Fibroblast of pulmonary artery (primary cell): ENCODE measurements at places on chromosomes 12 and 14.

GRCh38 chr12:126974779-126975178 lies 1292.2 kb upstream of the TMEM132C start:
- no peak for DNase-seq

- DNase-seq: no peak
These were observed 1151.0 kb downstream of the BCL11B start for GRCh38 chr14:98120831-98121464.

DNA sequence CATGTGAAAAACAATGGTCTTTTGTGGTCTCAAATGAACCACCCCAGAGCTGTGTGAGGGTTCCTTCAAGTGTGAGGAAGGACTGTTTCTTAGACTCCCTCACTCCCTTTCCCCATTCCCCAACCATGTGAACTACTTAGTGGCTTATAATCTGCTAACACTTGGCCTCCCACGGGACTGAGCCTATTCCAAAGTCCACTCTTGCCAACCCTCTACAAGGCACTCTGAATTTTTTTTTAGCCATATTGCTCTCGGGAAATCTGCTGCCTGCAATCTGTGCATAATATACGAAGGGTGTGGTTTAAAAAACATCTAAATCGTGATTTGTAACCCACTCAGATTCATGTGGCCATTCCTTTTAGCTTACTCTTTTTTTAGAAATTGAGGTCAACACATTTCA lies 2.6 kb downstream of the SVOP start:
- no peak for DNase-seq

DNA sequence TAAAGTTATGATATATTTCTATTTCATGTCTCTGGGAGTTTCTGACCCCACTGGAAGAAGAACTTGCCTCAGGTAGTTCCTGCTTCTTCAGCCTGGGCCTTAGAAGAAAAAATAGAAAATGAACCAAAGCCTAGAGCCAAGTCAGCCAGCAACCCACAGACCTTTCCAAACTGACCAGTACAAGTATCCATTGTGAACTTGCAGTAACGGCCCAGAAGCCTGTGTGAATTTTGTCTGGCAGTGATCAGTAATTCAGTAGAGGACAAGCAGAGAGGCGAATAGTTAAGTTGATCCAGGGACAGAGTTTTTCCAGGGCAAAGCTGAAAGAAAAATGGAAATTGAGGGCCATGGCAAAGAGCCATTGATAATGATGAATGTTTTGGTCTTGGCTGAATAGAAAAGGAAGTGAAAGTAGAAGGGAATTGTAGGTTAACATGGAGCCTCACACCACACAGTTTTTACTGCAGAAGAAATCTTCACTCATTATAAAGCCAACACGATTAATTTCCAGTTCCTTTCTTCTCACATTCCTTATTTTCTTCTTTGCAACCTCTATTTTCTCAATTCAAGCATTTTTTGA lies 311.8 kb downstream of the BTG1 start:
- DNase-seq: no peak

- DNase-seq: no peak
These were observed 623 bp upstream of the C14orf132 start for GRCh38 chr14:96038558-96038919.

GRCh38 chr14:28599605-28600004 lies 167.0 kb upstream of the FOXG1 start:
- no peak for DNase-seq

DNA sequence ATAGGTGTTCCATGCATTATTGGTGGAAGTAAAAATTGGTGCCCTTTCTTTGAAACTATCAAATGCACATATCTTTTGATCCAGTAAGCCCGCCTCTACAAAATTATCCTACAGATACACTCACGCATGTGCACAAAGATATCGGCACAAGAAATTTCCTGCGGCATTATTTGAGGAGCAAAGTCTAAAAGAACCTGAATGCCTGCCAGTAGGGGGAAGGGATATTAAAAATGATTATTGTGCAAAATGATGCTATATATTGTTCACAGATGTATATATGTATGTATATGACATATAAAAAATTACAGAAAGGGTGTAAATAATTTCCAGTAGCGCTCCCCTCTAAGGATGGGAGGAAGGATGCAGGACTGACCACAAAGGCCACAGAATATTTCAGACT lies 24.7 kb upstream of the ADIPOR2 start:
- DNase-seq: no peak

DNA sequence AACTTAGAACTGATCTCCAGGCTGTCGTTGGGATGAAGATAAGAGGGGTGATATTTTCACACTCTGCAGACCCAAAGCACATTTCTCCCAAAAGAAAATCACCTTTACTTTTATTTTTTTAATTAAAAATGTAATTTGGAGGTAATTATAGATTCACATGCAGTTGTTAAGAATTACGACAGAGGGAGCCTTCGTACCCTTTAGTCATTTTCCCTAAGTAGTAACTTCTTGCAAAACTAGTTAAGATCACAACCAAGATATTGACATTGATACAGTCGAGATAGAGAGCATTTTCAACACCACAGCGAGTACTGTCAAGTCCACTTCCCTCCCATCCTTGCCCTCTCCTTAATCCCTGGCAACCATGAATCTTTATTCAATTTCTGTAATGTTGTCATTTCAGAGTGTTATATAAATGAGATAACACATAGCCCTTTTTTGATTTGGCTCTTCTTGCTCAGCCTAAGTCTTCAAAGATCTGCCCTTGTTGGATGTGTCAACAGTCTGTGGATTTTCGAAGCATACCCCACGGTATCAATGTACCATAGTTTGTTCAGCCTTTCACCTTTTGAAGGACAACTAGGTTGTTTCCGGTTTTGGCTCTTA lies 39.6 kb downstream of the DNAH10 start:
- peak; percentile 42 for DNase-seq

- no peak for DNase-seq
These were observed 154.0 kb downstream of the KCNA5 start for GRCh38 chr12:5197656-5198055.

DNA sequence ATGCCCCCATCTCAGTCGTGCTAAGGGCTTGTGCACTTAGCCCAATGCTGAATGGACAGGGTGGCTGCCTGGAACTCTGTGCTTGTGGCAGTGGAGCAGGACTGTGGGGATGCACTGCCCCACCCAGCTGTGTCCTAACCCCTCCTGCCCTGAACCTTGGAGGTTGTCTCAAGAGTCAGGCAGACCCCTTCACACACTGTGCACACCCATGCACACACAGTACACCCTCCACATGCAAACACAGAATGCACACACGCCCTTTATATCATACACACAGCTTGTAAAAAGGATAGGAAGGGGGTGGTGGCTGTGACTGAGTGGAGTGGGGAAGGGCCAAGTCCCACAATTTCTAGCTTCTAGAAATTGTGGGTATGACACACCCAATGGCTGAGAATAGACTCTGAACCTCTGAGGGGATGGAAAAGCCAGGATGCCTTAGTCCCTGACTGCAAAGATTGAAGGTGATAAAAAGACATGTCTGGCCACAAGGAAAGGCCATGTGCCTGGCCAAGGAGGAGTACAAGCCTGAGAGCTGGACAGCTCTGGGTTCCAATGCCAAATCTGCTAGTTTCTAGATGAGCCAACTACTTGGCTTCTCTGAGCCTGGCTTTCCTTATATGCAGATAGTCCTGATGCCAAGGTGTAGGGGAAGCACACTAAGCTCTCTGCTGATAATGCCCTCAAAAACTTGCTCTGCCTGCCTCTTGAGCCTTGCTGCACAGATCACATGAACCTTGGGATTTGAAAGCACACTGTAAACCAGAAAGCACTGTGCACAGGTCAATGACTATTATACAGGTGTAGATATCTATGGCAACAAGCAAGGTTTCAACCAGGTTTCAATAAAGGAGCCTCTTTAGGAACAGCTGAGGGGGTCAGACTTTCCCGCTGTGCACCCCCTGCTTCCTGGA lies 8.4 kb downstream of the KRT8 start:
- no peak for DNase-seq

GRCh38 chr12:112611908-112612307 lies 179.6 kb upstream of the RPH3A start:
- DNase-seq: no peak

DNA sequence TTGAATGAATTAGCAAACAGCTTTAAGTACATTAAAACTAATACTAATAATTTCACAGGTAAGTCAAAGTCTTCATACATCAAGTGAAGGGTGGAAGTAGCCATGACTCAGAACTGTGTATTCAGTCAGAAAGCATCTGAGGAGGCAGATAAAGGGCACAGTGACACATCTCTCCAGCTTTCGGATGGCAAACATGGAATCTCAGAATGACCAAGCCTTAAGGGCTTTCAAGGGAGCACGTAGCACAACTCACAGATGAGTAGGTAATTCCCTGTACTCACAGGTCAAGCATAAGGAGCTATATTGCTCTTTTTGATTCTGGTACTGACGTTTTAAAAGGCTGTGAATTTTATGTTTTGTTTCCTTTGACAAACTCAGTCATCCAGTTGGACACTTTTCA lies 56.0 kb downstream of the MDGA2 start:
- no peak for DNase-seq

- DNase-seq: peak; percentile 58
These were observed 1100.2 kb downstream of the FSCB start for GRCh38 chr14:43406931-43407330.

DNA sequence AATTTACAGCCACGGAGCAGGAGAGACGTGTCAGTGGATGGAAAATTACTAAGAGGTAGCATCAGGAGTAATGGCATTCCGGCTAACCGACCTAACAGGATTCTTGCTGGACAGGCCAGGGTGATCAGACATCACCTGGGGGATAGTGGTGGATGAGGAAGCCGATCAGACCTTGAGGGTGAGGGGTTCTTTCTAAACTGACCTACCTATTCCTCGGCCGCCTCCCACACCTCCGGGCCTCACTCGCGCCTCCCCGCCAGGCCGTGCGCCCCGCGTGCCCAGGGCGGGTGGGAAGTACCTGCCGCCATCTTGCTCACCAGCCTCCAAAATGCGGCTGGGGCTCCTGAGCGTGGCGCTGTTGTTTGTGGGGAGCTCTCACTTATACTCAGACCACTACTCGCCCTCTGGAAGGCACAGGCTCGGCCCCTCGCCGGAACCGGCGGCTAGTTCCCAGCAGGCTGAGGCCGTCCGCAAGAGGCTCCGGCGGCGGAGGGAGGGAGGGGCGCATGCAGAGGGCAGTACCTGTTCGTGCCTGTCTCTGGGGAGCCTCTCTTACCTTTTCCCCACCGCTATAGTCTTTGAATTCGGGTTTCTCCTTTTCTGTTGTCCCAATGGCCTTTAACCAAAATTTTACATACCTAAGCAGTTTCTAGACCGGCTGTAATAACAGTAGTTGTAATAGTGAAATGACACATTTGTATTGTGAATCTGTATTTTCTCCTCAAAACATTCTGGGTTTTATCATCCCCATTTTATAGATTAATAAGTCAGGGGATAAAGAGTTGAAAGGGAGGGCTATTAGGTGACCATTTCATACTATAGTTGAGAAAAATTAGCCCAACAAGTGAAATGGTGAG lies at the start of gene TMPRSS12:
TSS of gene TMPRSS12 (plus strand) at position 290 of the 857 bp plus-strand sequence. CDS start at position 329, 39 bp downstream.
- peak; percentile 10 for DNase-seq
